ENCODE measurements at places on chromosomes 12 and 14. TPM values are rescaled to one million over a fixed set of nuclear protein-coding genes. Genes with fewer than 3 reads are reported as not detected.

The CCDC38 gene
- 0.18 TPM for total RNA-seq

The TMCC3 gene
- total RNA-seq: 0.38 TPM

The NOXRED1 gene
- total RNA-seq: 0.36 TPM

The TROAP gene
- 70.2 TPM for total RNA-seq

The GLI1 gene
- total RNA-seq: 0.88 TPM

The TSPAN19 gene
- not detected for total RNA-seq

The PLEKHG7 gene
- not detected for total RNA-seq

The ITGB7 gene
- total RNA-seq: 480 TPM

The KERA gene
- not detected for total RNA-seq

The LRRC43 gene
- total RNA-seq: not detected

The PTHLH gene
- total RNA-seq: not detected

The LYZ gene
- 0.14 TPM for total RNA-seq

The BICDL1 gene
- total RNA-seq: 54.4 TPM

The FITM1 gene
- total RNA-seq: 1.5 TPM

The DNAI7 gene
- not detected for total RNA-seq

The PROX2 gene
- total RNA-seq: not detected

The ANKRD33 gene
- not detected for total RNA-seq

The NRXN3 gene
- not detected for total RNA-seq

The SLC5A8 gene
- not detected for total RNA-seq

The KRT75 gene
- total RNA-seq: not detected

The KRT74 gene
- not detected for total RNA-seq

The PIWIL1 gene
- not detected for total RNA-seq

The EGLN3 gene
- 11.6 TPM for total RNA-seq

The ZNF641 gene
- total RNA-seq: 30.1 TPM

The KNTC1 gene
- 89.9 TPM for total RNA-seq

Data from activated naive CD4-positive, alpha-beta T cell treated with anti-CD3 and anti-CD28 coated beads, Interleukin-2, amount 10 ng/mL, durations not matched to agents 5 hours and 36 hours (primary cell).